Activated T-helper 1 cell treated with Interleukin-2 at 50 U/mL for 16 hours (primary cell): ENCODE measurements at places on chromosomes 5 and 9.

GRCh38 chr9:6845880-6846279 is 88.1 kb downstream of the KDM4C start:
- DNase-seq = no peak

GRCh38 chr5:172342918-172343317 is 59.4 kb upstream of the UBTD2 start:
- no peak for DNase-seq

DNA sequence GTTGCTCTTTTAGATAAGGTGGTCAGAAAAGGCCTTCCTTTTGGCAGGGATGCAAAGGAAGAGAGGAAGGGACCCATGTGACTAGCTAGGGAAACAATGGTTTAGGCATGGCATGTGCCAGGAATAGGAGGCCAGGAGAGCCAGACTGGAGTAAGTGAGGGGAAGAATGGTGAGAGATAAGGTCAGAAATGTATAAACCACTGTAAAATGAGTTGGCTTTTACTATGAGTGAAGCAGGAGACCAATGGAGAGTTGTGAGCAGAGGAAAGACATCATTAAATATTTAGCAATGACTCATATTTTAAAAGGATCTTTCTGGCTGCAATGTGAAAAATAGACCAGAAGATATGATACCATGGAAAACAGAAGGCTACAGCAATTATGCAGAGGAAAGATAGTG is 50.9 kb downstream of the AP3B1 start:
- DNase-seq = no peak

DNA sequence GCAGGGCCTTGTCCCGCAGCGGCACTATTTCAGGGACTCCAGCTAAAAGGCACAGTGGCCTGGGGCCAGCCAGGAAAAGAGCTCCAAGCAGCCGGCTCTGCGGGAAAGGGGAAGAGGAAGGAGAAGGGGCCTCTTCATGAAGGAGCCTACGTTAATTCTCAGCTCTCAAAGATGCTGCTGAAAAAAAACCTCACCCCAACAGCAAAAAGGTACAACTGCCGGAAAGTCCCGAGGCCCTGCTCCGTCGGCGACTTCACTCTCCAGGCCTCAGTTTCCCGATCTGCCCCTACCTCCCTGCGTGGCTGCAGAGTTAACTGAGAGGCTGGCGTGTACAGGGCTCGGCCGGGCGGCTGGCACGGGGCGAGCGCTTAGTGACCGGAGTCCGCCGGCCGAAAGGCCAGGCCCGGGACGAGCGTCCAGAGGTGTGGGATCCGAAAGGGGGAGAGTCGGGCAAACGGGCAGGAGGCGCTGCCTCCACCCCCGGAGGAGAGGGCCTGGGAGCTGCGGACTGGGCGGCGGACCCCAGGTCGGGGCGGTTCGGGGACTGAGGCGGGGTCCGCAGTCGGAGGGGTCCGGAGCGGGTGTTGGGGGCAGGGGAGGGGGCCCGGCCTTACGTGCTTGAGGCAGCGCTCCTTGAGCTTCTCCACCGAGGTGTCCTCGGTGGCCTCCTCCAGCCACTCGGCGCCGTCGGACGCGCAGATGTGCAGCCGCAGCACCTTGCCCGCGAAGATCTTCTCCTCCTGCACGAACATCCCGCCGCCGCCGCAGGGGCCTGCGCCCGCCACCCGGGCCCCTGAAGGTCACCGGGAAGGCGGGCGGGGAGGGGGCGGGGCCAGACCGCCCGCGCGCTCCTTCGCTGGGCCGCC is 529 bp downstream of the UBAC1 start:
- no peak for DNase-seq

GRCh38 chr5:133287500-133287899 is 235.7 kb downstream of the HSPA4 start:
- DNase-seq = no peak

DNA sequence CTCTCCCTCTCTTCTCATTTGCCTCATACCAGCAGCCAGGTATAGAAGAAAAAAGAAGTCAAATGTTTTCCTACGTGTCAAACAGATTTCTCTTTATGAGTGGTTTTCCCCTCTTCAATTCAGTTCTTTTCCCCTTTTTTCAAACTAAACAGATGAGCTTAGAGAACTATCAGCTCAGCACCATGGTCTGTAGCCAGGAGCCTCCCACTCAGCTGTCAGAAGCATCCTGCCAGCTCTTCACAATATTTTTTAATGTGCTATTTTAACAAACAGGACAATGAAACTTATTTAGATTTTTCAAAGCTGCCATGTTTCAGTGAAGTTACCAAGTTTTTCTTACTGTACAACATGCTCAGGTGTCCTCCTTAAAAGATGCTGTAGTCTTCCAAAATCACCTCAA is 63.5 kb downstream of the CMYA5 start:
- no peak for DNase-seq

DNA sequence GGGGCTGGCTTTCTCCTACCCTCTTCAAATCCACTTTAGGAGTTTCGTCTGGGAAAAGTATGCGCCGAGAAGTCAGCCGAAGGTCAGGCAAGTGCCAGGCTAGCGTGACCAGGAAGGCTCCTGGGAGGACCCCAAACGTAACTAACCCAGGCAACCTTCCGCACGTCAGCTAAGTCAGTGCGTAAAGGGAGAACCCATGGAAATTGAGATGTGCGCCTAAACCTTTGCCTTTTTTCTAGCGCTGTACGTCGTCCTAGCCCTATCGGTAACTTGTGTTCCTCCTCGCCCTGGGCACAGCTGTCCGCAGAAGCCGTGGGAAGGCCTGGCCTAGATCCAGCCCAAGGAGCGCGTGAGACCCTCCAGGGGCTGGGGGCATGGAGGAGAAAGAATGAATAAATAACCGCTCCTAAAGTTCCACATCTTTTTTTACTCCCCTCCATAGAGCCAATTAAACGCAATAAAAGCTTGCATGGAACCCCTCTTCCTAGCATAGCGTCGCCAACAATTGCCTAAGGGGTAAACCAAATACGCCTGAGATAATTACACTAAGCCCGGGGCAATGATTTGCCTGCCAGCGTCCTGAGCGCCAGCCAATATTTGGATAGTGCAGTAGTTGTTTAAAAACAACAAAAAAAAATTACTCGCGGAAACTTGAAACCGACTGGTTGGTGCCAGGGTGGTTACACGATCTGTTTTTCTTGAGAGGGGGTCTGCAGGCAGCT is 4.0 kb upstream of the FOXB2 start:
- DNase-seq = no peak

DNA sequence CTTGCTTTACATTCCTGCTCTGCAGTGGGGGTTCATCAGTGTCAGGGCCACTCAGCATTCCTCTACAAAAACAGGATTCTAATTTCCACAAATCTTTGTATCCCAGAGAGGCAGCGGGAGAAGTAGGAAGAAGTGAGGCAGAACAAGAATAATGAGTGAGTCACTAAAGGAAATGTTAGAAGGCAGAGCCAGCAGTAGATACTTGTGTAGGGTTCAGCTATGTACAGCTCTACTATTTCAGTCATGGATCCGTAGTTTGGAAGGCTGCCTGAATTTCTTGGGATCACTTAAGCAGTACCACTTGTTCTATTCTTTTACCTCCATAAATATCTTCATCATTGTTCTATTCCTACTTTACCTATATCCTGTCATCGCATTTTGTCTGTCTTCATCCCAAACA is 246.3 kb upstream of the TLE4 start:
- DNase-seq = no peak

DNA sequence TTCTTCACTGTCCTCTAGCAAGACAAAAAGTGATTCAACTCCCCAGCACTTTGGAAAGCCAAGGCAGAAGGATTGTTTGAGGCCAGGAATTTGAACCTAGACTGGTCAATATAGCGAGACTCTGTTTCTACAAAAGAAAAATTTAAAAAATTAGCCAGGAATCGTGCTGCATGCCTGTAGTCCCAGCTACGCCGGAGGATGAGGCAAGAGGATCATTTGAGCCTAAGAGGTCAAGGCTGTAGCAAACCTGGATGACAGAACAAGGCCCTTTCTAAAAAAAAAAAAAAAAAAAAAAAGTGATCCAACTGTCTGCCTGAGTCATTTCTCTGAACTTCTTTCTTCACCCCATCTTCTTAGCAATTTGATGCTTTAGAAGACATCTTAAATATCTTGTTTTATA is 12.4 kb downstream of the ITGA2 start:
- DNase-seq = no peak

GRCh38 chr5:1660001-1660400 is 136.2 kb upstream of the LPCAT1 start:
- no peak for DNase-seq

DNA sequence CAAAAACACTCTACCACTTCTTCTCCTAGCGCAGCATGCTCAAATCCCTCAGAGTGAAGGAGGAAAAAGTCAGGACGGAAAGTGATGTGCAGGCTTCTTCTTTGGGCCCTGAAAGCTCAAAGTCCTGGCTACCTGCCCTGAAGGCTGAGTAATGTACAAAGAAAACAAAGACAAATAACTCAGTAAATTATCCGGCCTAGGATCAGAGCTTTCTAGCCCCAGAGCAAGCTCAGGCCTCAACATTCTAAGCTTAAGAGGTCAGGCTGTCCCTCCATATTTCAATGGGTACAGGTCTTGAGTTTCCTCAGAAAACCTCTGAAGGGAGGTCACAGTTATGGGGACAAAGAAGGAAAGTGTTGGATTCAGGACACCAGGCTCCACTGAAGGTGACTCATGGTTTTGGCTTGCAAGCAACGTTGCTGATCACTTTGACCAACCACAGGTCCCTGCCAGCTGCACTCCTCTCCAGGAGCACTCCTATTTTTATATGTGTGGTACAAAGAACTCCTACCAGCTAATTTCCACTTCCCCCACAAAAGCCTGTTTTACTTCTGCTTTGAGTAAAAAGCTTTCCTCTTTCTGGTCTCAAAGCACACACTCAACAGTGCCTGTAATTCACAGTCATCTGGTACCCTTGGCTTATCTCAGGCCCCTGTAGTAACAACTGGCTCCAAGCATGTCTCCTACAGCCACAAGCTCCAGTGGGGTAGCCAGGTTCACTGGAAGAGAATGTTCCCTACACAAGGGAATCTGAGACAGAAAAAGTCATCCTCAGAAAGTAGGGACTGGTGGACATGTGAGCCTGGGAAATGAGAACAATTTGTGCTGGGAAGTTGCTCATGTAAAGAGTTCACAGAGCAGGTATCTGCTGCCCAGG is 115.7 kb downstream of the UGCG start:
- DNase-seq = no peak

DNA sequence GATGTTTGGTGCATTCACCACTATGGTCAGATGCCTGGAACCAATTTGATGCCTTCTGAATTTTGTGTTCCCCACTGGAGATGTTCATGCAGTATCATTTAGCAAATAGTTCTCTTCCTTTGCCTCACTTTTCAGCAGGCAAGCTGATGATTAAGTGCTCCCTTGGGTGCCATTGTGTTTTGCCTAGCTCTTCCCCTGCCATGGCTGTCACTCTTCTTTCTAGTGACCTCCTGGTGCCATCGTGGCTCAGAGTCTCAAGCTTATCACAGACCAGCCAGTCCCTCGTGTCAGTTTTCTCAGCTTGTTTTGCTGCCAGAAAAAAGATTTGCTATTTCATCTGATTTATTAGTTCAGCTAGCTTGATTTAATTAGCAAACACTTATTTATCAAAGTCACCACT is 41.3 kb downstream of the IL31RA start:
- DNase-seq = no peak

- no peak for DNase-seq
Observed at GRCh38 chr9:42388846-42389245, 205.4 kb downstream of the SPATA31A6 start.

DNA sequence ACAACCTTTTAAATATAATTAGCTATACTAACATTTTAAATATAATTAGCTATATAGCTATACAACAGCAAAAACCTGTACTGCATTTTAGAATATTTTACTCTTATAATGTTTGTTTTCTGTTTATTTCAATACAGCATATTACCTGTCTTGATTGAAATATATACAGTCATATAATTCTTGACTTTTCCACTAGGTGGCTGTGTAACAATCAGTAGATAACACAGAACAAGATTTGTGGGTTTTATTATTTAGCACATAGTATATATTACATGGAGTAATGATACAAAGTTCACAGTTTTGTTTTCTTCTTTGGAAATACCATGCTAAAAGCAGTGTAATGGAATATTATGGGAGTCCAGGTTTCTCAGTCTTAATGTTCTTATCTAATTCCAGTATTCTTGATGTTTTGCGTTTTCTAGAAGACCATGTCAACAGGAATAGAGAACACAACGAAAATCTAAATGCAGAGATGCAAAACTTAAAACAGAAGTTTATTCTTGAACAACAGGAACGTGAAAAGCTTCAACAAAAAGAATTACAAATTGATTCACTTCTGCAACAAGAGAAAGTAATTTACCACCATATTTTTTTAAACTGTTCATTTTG is 13.3 kb downstream of the HMMR start:
- no peak for DNase-seq

DNA sequence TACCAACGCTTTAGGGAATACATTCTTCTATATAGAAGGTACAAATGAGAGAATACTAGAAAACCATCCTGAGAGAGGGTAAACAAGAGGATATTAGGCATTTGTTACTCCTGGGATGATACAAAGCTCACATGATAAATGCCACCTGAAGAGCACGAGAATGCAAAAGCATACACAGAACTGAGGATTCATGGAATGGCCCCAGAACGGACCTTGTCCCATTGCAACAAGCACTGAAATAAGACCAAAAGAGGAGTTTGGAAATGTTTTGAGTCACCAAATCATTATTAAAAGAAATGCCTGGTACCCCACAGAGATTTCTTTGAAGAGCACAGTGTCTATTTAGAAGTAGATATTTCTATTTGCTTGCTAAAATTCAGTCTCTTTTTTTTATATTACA is 173.5 kb downstream of the TTC39B start:
- no peak for DNase-seq

- no peak for DNase-seq
Observed at GRCh38 chr5:115579216-115579615, 23.1 kb downstream of the TICAM2 start.

GRCh38 chr9:120860083-120860482 is 16.9 kb downstream of the PHF19 start:
- no peak for DNase-seq

GRCh38 chr5:96235008-96235910 is 197.8 kb downstream of the PCSK1 start:
- no peak for DNase-seq

DNA sequence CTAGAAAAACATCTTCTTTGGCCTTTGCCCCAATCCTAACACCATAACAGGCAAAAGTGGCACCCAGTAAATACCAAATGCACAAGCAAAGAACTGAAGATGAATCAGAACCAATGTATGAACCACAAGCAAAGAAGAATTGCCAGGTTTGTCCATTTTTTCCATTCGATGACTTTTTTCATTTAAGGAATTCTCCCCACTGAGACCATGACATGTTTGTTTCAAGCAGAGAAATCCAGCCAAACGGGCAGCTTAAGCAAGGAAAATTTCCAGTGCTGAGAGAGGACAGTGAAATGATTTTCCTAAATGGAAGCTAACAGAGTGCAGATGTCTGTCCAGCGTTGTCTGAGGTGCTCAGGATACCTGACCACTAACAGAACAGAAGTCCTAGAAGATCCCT is 203.7 kb downstream of the ADAMTS12 start:
- no peak for DNase-seq

GRCh38 chr9:81686614-81687520 is 2.5 kb downstream of the TLE1 start:
- DNase-seq = no peak
